Stimulated activated CD4-positive, alpha-beta T cell treated with anti-CD3 and anti-CD28 coated beads, Interleukin-15, amount 100 ng/mL, for 1 hour (primary cell): ENCODE measurements at places on chromosomes 6 and 20.

- DNase-seq, result no peak
These were observed 56.8 kb downstream of the EYA2 start for GRCh38 chr20:46951405-46951804.

- DNase-seq, result no peak
These were observed 962.5 kb downstream of the KIF16B start for GRCh38 chr20:15610787-15611186.

- no peak for DNase-seq
These were observed 5.1 kb downstream of the FAM120B start for GRCh38 chr6:170311696-170312095.

GRCh38 chr6:71478834-71479541 lies 190.4 kb downstream of the OGFRL1 start:
- no peak for DNase-seq
